Panc1 (cell line): ENCODE measurements at places on chromosomes 3 and 15. TPM values are rescaled to one million over a fixed set of nuclear protein-coding genes. Genes with fewer than 3 reads are reported as not detected.

DNA sequence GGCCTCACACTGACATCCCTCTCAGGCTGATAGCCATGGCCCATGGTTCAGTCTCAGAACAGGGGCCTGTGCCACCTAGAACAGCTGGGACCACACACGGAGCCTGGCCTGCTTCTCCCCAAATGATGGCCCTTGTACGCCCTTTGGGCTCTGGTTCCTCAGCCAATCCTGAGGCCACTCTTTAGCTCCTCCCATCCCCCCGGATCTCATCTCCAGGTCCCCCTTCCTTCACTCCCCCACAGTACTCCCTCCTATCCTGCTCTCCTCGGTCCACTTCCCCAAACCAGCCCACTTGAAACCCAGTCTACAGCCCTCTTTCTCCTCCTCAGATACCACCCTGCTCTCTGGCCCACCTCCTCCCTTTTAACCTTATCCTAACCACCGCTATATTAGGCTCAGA lies 17.8 kb upstream of the ZFYVE19 start:
- no peaks in the 10 kb centered on the region for H3K27me3 ChIP-seq
- no peaks in the 10 kb centered on the region for H3K36me3 ChIP-seq
- DNase-seq = no peak

DNA sequence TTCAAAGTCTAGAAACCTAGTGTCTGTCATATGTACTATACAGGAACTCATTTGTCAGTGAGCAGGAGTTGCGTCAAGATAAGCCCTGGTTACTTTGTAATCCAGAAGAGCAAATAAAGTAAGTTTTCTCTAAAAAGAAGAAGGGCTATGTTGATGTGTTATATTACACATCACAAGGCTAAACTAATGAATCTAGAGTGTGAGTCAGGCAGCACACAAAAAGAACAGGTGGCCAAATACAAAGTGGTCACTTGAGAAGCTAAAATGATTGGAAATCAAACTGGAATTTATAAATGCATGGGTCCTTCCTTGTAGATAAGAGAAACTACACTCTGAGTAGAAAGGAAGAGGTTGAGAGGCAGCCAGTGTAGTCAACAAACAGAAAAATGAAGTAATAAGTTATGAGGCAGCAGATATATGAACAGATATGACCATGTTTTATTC lies 771.6 kb downstream of the DIPK2A start:
- H3K4me1 ChIP-seq = no peaks in the 10 kb centered on the region
- H3K36me3 ChIP-seq = no peaks in the 10 kb centered on the region
- H3K27ac ChIP-seq = no peak overlapping the region
- H3K27me3 ChIP-seq = no peaks in the 10 kb centered on the region
- no peak overlapping the region for H3K4me3 ChIP-seq

DNA sequence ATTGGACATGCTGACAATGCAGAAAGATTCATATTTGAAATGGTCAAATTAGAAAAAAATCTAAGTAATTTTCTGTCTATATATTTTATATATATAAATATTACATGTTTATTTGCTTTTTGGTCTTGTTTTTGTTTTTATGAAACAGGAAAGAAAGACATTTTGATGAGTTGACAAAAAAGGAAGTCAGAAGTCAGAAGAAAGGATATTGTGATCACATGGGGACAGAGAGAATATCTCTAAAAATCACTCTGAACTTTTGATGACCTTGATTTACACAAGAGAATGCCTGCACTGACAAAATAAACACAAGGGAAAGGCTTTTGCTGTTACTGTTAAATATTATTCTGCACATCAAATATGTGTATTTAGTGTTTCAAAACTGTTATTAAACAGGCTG lies 811.2 kb downstream of the SI start:
- no peaks in the 10 kb centered on the region for H3K27me3 ChIP-seq
- H3K4me1 ChIP-seq = no peaks in the 10 kb centered on the region; the same call in 1 of the 2 replicates
- DNase-seq = no peak
- no peak overlapping the region for H3K4me3 ChIP-seq
- no peak overlapping the region for H3K27ac ChIP-seq

Gene IMPDH2
- 149 TPM for total RNA-seq

GRCh38 chr3:98553753-98554152 lies 22.0 kb downstream of the GPR15 start:
- no peak for DNase-seq
- no peak overlapping the region for H3K27ac ChIP-seq
- no peak overlapping the region for H3K4me3 ChIP-seq
- H3K36me3 ChIP-seq = no peaks in the 10 kb centered on the region
- no peaks in the 10 kb centered on the region for H3K4me1 ChIP-seq
